ENCODE measurements at places on chromosomes 3 and 15.

- ATAC-seq, result peak; percentile 69
- H3K27ac ChIP-seq, result peak overlapping the region; percentile 82
- H3K4me3 ChIP-seq, result no peak overlapping the region
- H3K4me1 ChIP-seq, result no peaks in the 10 kb centered on the region
- peaks cover 35% of the 10 kb centered on the region for H3K36me3 ChIP-seq
Observed at GRCh38 chr15:67178569-67179210, 75.8 kb downstream of the AAGAB start.

- no peak overlapping the region for H3K27ac ChIP-seq
- no peak overlapping the region for H3K4me3 ChIP-seq
- no peaks in the 10 kb centered on the region for H3K36me3 ChIP-seq
- no peak for ATAC-seq
- no peaks in the 10 kb centered on the region for H3K4me1 ChIP-seq
- no peaks in the 10 kb centered on the region for H3K27me3 ChIP-seq
Observed at GRCh38 chr3:14514323-14514720, 25.8 kb downstream of the GRIP2 start.

DNA sequence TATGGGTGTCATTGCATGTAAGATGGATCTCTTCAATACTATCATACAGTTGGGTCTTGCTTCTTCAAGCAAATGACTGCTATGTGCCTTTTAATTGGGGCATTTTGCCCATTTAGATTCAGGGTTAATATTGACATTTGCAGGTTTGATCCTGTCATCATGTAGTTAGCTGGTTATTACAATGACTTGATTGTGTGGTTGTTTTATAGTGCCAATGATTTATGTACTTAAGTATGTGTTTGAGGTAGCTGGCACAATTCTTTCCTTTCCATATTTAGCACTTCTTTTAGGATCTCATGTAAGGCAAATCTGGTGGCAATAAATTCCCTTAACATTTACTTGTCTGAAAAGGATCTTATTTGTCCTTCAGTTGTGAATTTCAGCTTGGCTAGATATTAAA lies 267.5 kb downstream of the VGLL3 start:
- H3K4me1 ChIP-seq, result no peaks in the 10 kb centered on the region
- H3K36me3 ChIP-seq, result no peaks in the 10 kb centered on the region
- H3K27me3 ChIP-seq, result no peaks in the 10 kb centered on the region
- no peak overlapping the region for H3K27ac ChIP-seq
- ATAC-seq, result no peak

- H3K36me3 ChIP-seq, result no peaks in the 10 kb centered on the region
- no peak overlapping the region for H3K27ac ChIP-seq
- no peak for ATAC-seq
- no peaks in the 10 kb centered on the region for H3K4me1 ChIP-seq
Observed at GRCh38 chr3:80770106-80771074, 991.1 kb downstream of the GBE1 start.

DNA sequence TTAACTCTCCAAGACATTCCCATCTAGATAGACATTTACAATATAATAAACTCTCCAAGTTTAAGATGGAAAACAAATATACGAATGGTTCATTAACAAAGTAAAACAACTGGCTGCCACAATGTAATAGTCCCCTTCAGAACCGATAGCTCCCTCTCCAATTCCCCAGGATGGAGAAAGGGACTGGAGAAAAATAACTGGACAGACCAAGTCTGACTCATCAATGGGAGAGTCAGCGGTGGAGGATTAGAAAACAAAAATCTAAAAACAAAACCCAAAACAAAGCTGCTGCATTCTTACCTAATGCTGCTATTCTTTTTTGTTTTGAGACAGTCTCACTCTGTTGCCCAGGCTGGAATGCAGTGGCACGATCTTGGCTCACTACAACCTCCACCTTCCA lies 468.1 kb downstream of the SHQ1 start:
- ATAC-seq, result peak; percentile 53
- H3K4me1 ChIP-seq, result peaks cover 38% of the 10 kb centered on the region
- no peak overlapping the region for H3K4me3 ChIP-seq
- H3K27me3 ChIP-seq, result no peaks in the 10 kb centered on the region
- H3K27ac ChIP-seq, result no peak overlapping the region
- H3K36me3 ChIP-seq, result no peaks in the 10 kb centered on the region

- H3K27ac ChIP-seq, result no peak overlapping the region
- no peak for ATAC-seq
- peaks cover 89% of the 10 kb centered on the region for H3K27me3 ChIP-seq
- H3K4me1 ChIP-seq, result no peaks in the 10 kb centered on the region
Observed at GRCh38 chr3:180036092-180036670, 556 bp downstream of the PEX5L start.

DNA sequence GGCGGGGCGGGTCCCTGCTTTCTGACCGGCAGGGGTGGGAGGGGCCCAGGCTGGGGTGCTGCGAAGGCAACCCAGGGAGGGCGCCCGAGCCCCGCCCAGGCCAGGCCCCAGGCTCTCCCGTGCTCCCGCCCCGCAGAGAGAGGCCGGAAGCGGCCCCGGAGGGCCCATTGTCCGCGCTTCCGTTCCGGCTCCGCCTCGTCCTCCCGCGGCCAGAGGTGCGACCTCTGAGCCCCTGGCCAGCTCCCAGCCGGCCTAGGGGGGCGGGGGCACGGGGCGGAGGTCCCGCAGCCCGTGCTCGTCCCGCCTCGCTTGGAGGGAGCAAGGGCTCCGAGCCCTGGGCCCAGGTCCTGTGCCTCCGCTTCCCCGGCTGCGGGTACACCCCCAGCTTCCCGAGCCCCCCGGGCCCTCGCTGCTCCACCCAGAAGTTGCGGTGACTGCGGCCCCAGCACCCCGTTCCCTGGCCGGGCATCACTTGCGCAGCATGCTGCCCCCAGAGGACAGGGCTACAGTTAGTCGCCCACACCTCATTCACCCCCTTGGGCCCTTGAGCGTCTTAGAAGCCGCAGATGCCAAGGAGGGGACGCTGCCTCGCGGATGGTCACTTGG lies 20.4 kb upstream of the PLXND1 start:
- H3K4me1 ChIP-seq, result peaks cover 73% of the 10 kb centered on the region
- peak; percentile 87 for ATAC-seq
- H3K36me3 ChIP-seq, result no peaks in the 10 kb centered on the region
- H3K27ac ChIP-seq, result peak overlapping the region; percentile 98
- H3K27me3 ChIP-seq, result no peaks in the 10 kb centered on the region

Data from gastroesophageal sphincter (tissue), 4 donors.